ENCODE measurements at places on chromosomes 7 and 10.

- no peak for DNase-seq
These were observed 214.1 kb downstream of the KLF6 start for GRCh38 chr10:3570855-3571266.

GRCh38 chr10:74544106-74544505 is 282.3 kb upstream of the KAT6B start:
- DNase-seq: no peak

DNA sequence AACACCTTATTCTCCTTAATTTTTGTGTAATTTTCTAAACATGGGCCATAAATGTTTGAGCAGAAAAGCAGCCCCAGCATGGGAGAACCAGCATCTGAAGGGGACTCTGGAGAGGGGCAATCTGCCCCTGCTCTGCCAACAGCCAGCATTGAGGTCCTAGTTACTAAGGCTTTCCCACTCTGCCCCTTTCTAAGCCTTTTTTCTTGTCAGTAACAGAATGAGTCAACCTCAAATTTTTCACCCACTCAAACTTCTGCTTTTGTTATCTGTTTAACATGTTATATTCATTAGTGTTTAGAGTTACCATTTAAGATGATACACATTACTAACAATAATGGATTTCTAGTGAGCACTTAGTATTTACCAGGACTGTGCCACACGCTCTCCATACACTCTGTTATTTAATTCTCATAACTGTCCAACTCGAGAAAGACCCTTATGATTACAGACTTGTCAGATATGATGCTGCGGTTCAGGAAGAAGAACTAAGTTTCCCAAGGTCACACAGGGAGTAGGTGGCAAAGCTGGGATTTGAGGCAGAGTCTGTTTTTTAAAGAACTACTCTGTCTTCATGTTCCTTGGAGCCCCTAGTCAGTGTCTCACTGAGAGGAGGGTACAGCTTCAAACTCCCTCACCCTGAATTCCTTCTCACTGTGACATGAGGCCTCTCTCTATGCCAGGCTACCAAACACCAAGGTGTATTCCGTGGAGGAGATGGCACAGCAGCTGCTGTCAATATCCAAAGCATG is 19.9 kb upstream of the GPAM start:
- DNase-seq: no peak

DNA sequence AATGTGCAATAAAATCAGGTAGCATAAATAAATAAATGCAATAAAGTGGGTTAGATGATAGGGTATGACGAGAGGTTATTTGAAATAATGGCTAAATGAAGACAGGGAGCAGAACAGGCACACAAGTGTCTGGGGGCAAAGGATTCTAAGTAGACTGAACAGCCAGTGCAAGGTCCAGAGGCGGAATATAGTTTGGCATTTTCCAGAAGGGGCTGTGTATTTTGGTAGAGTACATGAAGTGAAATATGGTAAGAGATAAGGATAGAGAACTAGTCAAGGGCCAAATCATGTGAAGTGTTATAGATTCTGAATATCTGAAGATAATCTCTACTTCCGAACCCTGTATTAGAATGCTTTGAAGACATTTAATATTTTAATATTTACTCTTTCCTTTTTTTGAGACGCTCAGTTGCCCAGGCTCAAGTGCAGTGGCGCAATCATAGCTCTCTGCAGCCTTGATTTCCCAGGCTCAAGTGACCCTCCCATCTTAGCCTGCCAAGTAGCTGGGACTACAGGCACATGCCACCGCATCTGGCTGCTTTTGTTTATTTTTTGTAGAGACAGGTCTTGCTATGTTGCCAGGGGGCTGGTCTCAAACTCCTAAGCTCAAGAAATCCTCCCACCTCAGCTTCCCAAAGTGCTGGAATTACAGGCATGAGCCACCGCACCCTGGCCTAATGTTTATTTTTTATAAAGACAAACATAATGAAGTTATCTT is 44.4 kb upstream of the CD36 start:
- DNase-seq: no peak

GRCh38 chr10:89162596-89162995 is 44.5 kb downstream of the CH25H start:
- no peak for DNase-seq

DNA sequence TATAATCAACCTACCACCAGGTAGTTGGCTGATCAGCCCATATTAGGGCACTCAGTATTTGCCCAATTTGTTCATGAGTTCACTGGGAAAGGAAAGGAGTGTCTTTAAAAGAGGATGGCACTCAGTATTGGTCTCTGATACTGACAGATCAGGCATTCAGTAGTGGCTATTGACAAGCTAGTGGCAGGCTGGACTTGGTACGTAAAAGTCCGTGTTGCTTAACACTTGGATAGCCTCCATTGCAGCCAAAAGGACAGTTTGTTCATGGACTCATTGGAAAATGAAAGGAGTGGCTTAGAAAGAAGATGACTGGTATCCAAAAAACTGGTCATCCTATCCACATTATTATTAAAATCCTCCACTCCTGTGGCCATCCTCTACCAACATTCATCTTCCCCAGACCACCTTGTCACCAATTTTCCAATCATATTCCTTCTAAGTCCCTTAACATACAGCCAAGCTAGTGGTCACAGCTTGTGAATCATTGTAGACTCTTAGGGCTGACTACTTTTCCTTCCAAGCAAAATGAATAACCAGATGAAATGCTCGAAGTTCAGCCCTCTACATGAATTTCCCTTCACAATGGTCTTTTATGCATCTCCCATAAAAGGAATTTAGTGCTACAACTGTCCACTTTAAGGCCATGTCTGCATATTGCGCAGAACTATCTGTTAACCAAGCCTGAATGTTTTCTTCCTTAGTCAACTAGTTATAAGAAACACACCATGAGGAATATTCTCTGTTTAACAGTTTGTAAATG is 78.6 kb upstream of the MAGI2 start:
- DNase-seq: no peak

DNA sequence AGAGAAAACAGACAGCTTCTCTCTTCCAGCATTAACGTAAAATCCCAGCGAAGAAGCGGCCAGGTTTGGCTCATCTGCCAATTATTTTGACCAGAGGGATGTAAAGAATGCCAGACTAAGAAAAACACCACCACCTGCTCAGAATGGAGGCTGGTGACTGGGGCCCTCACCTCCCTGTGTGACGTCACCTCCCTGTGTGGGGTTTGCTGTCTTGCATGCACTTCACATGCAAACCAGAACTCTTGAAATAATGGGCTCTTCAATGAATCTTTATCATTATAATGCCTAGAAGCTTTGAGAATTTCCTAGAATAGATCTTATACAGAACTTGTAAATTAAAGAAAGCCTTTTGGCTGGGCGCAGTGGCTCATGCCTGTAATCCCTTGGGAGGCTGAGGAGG is 101.8 kb upstream of the WAC start:
- no peak for DNase-seq

- DNase-seq: no peak
These were observed 480 bp downstream of the VPS50 start for GRCh38 chr7:93232673-93233018.

GRCh38 chr7:6385110-6385781 is 62.5 kb downstream of the DAGLB start:
- no peak for DNase-seq

DNA sequence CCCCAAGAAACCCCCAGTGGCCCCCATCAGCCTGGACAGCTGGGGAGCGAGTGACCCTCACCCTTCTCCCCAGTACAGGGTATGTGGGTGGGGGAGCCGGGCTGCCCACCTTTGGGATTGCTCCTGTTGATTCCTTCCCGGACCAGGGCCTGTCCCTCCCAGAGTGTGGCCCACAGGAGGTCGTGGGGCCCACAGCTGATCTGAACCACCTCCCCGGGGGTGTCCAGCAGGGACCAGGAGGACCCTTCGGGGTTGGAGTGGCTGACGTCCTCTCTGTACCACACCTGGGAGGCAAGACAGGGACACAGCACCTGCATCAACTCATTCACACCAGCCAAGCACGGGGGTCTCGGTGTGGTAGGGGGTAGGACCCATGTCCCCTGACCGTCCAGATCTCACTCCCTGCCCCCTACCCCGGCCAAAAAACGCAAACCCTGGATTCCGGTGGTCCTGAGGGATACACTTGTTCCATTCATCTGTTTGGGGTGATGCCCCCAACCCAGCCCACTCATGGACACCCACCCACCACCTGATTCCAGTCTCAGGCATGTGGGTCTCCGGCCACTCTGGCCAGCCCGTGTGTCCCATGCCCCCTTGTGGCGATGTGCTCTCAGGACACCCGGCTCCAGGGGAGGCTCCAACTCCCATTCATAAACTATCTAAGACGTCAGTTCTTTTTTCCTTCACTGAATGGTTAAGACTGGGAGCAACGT is 10.9 kb downstream of the TECPR1 start:
- peak; percentile 77 for DNase-seq

DNA sequence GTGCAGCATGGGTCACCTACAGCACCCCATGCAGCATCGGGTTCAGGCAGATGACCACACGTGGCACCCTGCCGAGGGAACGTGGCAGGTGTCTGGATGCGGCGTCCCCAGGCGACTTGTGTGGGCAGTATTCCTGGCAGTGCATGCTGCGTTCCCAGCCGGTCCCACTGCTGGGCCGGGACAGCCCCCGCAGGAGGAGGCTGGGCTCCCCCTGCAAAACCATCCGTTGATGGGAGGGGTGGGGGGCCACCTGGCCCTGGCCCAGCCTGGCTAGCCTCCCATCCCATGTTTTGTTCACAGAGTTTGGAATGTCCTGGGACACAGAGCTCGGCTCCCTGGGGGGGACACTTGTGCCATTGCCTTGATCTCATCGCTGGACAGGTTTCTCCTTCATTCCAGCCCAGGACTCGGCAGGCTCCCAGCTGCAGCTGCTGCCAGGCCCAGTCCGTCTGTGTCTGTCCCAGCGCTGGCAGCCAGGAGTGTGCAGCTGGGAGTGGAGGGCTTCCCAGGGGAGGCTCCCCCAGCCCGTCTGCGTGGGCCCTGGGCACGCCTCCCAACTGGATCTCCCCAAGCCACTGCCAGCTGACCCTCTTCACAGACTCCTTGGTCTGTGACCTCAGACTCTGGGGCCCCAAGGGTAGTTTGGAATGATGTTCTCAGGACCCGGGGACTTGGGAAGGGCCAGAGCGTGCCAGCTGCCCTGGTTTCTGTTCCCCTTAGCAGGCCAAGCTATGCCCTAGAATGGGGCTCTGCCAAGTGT is 32.6 kb downstream of the TMEM270 start:
- DNase-seq: no peak

DNA sequence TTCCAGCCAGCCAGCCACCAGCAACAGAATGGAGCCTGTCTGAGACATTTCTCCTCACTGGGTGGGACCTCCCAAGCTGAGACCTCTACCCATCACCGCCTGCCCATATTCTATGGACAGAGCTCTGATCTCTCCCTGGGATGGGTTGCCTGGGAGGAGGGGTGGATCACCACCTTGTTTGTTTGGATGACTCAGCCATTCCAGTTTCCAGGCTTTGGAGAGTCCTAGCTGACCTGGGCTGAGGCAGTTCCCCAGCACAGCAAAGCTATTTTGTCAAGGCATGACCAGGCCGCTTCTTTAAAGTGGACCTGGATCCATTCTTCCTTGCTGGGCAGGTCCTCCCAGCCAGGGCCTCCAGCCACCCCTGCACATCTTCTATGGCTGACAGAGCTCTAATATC is 982.3 kb downstream of the DNAJB9 start:
- DNase-seq: no peak

DNA sequence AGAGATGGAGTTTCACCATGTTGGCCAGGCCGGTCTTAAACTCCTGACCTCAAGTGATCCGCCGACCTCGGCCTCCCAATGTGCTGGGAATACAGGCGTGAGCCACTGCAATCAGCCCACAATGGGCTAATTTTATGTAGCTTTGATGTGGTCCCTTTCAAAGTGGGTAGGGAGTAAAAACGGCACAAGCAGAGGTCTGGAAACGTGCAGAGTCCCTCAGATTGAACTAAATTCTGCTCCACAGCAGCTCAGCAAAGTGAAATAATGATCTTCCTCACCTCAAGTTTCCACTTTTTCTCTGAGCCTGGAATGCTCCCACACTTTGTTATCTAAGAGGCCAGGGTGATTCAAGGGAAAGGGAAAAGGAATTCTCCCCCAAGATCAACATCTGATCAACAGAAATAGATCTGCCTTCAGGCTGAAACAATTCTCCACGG is 6.1 kb downstream of the CCDC3 start:
- DNase-seq: no peak

DNA sequence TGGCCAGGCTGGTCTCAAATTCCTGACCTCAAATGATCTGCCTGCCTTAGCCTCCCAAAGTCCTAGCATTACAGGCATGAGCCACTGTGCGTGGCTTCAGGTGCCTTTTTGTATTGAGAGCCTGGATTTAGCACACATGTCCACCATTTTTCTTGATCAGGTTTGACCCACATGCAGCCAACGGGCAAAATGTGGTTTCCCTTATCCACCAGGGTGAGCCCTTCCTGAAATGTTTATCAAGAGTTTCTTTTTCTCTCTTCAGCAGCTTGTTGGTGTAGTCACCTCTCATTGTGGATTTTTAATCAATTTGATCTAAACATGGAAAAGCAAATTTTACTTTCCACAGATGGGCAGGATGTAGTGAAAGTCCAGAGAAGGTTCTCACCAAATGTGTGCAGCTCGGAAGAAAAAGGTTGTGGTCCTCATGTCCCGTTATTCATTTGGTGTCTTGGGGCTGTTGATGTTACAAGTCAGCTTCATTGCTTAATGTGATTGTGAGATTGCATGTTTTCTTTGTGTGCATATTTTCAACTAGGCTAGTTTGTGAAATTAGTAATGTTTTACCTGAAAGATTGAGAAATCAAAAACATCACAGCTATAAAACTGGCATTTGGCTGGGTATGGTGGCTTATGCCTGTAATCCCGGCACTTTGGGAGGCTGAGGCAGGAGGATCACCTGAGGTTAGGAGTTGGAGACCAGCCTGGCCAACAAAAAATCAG is 28.9 kb downstream of the GUSB start:
- no peak for DNase-seq

DNA sequence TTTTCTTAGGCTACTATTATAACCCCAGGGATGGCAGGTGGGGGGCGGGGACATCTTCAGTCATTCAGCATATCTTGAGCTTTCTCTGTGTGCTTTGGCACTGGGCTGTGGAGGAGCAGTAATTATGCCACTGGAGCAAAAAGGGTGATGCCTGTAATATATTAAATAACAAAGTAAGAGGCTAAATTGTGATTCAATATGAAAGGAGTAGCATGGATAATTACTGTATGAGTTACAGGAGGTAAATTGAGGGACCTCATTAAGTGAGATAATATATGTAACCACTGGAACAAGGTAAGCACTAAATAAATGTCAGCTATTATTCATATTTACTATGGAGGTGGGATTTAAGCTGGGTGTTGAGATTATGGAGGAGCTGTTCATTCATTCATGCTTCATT is 3.3 kb upstream of the STN1 start:
- no peak for DNase-seq

DNA sequence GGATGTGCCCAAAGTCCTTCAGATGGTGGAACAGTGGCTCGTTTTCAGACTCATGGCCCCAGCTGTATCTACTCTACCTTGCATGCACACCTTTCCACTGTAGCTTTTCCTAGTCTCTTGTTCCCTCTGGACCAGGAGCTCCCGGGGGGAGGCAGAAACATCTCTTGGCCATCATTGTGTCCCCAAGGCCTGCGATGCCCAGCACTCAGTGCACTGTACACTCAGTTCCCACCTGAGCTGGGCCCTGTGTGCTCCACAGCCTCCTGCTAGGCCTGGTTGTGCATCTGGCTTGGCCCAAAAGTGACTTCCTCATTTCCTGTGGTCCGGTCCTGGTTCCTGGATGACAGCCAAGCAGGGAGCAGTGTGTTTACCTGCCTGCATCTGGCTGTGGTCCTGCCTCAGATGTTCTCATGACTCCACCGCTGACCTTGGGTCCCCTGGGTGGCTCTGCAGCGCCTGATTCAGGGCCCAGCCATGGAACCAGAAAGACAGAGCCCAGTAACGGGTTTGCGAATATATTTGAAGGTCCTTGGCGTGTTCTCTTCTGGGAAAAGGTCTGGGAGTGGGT is 9.9 kb upstream of the DOCK1 start:
- DNase-seq: no peak

Data from D341Med (cell line).